SIG-M5 (cell line): ENCODE measurements at places on chromosomes 16 and 17.
A peak's percentile ranks its signal among the peaks of the same experiment; 100 is the strongest.

DNA sequence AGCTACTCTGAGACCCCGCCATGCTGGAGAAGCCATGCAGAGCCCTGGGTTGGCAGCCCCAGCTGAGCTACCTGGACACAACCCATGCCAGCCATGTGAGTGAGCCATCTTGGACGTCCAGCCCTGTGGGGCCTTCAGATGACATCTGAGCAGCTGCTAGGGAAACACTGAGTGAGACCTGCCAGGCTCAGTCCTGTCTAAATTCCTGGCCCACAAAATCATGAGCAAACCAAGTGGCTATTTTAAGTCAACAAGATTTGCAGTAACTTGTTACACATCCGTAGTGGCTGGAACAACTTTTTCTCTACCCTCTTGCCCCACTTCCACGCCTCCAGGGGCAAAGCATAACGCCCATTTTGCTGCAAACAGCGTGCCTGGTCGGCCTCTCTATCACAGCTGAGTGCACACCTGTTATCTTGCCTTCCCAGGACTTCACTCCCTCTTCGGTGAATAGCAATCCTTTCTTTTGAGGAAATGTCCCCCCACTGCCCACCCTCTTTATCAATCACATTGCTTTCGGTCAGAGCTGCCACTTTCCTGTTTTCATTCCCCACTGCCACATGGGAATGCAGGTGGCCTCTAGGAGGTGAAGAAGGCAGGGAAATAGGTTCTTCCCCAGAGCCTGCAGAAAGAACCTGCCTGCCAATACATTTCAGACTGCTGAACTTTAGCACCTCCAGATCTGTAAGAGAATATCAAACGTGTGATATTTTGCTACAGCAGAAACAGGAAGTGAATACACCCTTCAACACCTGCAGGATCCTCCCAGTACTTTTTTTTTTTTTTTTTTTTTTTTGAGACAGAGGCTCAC, 7.4 kb upstream of the SCIMP start:
- DNase-seq = no peak

DNA sequence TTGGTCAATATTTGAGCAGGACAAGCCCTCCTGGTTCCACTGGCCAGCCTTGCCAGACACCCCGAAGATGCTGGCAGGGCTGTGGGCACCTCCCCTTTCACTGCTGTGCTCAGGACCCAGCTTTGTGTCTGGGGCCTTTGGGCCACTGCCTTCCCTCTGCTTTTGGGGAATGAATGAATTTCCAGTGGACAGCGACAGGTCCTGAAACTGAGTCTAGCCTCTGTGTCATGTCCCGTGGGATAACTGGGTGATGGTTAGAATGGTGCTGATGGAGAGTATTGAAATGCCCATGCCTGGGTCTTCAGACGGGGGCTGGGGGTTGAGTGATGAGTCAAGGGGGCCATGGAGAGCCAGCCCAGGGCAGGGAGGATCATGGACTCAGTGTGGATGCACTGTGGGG, 135.8 kb downstream of the FOXL1 start:
- DNase-seq = no peak

- DNase-seq = no peak
These were observed 1.5 kb downstream of the HEATR6 start for GRCh38 chr17:60077226-60077625.

DNA sequence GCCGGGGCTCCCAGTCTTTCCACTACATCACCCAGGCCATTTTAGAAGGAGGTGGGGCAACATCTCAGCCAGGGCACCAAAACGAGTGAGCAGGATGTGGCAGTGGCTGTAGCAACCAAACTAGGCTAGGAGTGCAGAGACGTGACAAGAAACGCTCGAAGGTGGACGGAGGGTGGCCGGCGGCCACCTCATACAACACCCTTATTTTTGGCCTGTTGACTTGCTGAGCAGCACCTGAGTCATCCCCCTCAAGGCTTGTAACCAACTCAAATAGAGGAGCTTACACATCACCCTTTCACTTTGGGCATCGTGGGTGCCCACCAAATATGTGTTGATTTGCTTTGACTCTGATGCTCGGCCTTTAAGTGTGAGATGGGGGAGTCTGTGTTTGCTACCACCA, 23.7 kb upstream of the SOX9 start:
- DNase-seq = no peak

GRCh38 chr16:9527976-9528375, 436.5 kb downstream of the HAPSTR1 start:
- no peak for DNase-seq

GRCh38 chr16:31711344-31711845, 162.2 kb upstream of the ZNF267 start:
- DNase-seq = no peak

- DNase-seq = no peak
These were observed 25.0 kb upstream of the ADAM11 start for GRCh38 chr17:44733753-44734152.

GRCh38 chr17:68228817-68229570, 18.8 kb upstream of the AMZ2 start:
- no peak for DNase-seq

DNA sequence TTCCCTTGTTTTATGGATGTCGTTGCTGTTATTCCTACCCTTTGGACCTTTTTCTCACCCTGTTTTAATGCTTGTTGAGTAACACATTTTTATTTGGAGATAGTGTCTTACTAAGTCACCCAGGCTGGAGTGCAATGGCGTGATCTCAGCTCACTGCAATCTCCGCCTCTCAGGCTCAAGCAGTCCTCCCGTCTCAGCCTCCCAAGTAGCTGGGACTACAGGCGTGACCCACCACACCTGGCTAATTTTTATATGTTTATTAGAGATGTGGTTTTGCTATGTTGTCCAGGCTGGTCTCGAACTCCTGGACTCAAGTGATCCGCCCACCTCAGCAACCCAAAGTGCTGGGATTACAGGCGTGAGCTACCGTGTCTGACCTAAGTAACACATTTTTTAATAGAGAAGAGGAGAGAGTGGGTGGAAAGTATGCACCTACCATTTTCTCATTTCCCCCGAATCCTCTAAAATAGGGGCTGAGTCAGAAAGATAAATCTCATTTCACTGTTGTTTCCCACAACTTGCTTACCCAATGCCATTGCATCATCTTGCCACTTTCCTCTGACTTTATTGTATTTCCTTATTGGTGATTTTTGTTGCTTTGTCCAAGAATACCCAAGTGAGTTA, 7.0 kb downstream of the DHX40 start:
- DNase-seq = no peak

DNA sequence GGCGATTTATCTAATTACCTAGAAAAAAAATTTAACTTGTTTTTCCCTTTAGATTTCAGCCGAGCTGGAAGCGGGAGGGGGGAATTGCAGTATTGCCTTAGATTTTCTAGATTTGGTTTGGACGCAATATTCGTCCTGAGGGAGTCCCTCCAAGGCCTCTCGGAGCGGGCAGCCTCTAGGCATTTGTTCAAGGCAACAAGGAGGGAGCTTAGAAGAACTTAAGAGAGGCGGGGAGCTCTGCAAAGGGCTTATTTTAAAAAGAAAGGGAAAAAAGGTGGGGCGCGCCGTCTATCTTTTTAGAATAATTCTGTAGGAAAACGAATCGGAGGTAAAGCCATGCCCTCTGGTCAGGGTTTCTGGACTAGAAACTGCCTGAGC, 407 bp upstream of the TMEM94 start:
- no peak for DNase-seq

DNA sequence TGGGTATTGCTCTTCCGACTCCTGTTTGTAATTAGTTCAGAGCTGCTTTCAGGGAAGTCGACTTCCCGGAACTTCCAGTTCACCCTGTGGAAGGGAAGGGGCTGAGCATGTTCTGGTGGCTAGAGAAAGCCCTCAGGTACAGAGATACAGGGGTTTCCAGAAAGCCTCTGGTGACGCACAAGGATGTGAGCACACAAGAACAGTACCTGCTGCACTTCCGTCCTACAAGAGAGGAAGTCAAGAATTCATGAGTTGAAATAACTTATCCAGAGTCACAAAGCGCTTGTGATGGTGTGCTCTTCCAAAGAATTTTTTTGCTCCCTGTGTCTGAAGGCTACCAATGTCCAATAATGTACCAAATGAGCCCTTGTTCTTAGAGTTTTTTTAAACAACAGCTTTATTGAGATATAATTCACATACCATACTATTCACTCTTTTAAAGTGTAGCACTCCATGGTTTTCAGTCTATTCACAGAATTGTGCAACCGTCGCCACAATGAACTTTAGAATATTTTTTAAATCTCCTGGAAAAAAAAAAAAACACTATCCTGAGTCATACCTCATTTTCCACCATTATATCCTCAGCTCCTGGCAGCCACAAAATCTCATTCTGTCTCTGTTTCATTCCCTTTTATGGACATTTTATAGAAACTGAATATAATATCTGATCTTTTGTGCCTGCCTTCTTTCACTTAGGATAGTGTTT, 327.6 kb downstream of the CDH13 start:
- no peak for DNase-seq

- DNase-seq = no peak
These were observed 149.0 kb downstream of the MRM1 start for GRCh38 chr17:36750316-36750885.

- no peak for DNase-seq
These were observed 42.6 kb downstream of the GDE1 start for GRCh38 chr16:19479302-19479721.

GRCh38 chr17:40311575-40311974, 2.6 kb downstream of the RARA start:
- no peak for DNase-seq

DNA sequence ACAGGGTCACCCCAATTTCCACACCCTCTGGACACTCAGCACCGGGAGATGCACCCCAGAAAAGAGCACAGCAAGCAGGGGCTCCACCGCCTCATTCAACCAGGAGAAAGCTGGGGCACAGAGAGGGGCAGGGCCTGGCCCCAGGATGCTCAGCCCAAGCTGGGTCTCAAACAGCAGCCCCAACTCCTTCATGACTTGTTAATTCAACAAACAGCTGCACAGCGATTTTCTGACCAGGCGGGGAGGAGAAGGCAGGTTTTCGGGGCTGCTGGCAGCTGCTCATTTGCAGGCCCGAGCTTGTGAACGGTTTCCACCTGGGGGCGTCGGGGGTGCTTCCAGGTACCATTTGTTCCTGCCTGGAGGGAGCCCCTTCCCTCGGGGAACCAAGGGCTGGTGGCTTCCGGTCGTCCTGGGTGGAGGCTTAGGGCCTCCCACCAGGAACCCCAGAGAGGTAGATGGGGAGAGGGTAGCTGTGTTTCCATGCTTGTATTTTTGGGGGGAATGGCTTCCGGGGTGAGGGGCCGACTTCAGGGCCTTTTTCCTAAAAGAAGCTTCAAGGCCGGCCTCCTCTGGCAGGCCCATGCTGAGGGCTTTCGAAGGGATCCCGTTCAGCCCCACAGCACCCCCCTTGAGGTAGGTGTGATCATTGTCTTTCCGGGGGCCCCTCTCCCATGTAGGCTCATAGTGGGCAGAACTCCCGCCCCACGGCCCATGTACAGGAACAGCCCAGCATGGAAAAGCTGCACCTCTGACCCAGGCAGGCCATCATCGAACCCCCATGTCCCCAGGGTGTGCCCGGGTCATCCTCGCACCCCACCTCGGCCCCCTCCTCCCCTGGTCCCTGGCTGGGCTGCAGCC, 191.6 kb upstream of the GSE1 start:
- no peak for DNase-seq

DNA sequence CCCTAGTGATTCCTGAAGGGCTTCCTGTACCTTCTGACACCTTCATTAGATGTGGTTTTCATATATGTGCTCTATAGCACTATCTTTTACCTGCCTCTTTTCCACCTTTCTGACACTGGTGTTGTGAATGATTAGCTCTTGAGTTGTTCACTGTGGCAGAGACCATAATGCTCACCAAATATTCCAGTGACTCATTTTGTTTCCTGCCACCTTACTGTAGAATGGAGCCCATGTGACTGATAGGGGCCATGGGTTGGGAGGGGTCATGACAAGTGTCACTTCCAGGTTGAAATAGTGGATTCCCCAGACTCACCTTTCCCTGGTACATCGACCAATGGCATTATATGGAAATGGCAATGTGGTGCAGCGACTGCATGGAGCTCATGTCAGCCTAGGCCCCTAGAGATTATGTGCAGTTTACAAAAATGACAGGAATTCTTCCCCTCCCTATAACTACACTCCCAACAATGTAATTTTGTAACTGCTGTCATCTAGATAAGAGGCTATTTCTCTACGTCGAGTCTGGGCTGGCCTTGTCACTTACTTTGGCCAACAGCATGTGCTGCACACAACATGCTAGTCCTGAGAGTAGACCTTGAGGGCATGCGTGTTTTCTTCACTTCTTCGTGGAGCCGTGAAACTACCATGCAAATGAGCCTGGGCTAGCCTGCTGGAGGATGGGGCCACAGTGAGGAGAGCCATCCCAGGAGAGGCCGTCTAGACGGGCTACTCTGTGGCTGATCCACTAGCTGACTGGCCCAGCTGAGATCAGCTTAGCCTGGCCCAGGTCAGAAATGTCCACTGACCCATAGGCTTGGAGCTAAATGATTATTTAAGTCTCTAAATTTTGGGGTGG, 409.5 kb downstream of the CA10 start:
- no peak for DNase-seq

- DNase-seq = no peak
These were observed 15.3 kb upstream of the ALDH3A1 start for GRCh38 chr17:19763416-19763815.

DNA sequence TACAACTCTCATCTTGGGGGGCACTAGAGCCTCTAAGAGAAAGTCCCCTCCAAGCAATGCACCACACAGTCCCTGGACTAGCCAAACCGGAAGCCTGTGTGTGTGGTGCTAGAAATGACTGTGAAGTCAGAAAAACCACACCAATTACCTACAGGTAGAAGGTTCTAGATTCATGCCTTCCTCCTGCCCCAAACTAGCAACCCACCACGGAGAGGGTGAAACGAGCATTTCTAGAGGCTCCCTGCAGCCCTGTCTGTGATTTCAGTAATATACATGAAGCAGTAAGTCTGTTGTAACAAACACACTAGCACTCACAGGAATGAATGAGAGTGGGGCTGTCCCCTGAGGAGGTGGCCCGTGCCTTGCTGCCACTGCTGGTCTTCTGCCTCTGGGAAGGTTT, 13.6 kb downstream of the ZFHX3 start:
- no peak for DNase-seq

GRCh38 chr16:67248401-67249177, at the start of gene SLC9A5:
Gene SLC9A5, plus strand, starts transcription at chr16:67248979. Its CDS starts 36 bp downstream, at chr16:67249015.
- DNase-seq = no peak

DNA sequence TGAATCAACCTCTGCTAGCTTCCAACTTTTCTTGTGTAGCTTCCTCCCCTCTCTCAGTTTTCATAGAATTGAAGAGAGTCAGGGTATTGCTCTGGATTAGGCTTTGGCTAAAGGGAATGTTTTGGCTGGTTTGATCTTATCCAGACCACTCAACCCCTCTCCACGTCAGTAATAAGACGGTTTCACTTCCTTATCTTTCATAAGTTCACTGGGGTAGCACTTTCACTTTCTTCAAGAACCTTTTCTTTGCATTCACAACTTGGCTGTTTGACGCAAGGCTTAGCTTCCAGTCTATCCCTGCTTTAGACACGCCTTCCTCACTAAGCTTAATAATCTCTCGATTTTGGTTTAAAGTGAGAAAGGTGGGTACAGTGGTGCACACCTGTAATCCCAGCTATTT, 29.7 kb upstream of the OR1A2 start:
- peak; percentile 72 for DNase-seq

GRCh38 chr17:79943347-79944241, 92.1 kb downstream of the TBC1D16 start:
- DNase-seq = no peak

GRCh38 chr16:66996324-66996982, 8.1 kb downstream of the CES4A start:
- no peak for DNase-seq
